Naive thymus-derived CD4-positive, alpha-beta T cell (primary cell): ENCODE measurements at places on chromosomes 3 and 15. TPM values are rescaled to one million over a fixed set of nuclear protein-coding genes. Genes with fewer than 3 reads are reported as not detected.

The PLD1 gene
- 12.9 TPM for total RNA-seq

The C2CD4A gene
- not detected for total RNA-seq

- H3K27me3 ChIP-seq: peaks cover 4% of the 10 kb centered on the region
- no peak within 1 kb of the TSS for H3K27ac ChIP-seq
- H3K4me3 ChIP-seq: no peak within 1 kb of the TSS
- no peaks in the 10 kb centered on the region for H3K4me1 ChIP-seq
- no peaks in the 10 kb centered on the region for H3K36me3 ChIP-seq
Observed at GRCh38 chr3:33277193-33277882, at the start of gene FBXL2. Gene FBXL2 (plus strand): TSS chr3:33277442. CDS start chr3:33277513, 71 bp downstream.

DNA sequence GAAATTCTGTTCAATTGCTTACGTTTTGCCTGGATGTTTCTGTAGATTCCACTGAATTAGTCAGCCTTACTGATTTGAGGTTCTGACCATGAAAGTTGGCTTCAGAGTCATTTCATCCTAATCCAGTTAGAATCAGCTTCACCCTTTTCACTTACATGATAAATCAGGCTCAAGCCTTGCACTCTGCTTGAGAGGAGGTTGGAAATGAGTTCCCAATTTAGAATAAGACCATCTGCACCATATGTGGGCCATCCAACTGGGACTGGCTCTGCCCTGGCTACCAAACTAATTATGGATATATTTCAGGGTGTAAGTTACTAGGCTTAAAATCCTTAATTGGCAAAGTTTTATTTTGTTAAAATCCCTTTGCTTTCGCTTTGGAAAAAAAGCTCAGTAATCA, 255.7 kb downstream of the CHL1 start:
- no peak overlapping the region for H3K27ac ChIP-seq
- H3K4me1 ChIP-seq: no peaks in the 10 kb centered on the region
- no peaks in the 10 kb centered on the region for H3K36me3 ChIP-seq
- DNase-seq: no peak

DNA sequence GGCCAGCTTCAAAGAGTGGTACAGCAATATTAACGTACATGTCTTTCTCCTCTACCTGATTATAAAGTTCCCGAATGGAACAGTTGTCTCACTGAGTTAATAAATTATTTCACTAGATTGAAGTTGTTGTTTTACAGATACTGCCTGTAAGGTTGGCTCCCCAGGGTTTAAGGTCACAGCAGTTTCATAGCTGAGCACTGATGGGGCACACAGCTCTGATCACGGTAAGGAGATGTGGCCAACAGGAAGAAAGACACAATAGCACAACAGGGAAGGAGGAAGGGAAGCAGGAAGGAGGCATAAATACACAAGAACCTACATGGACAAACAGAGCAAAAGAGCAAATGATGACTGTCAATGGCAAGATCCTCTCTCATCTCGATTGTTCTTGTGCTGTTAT, 215.6 kb downstream of the WNT5A start:
- no peaks in the 10 kb centered on the region for H3K36me3 ChIP-seq
- no peaks in the 10 kb centered on the region for H3K27me3 ChIP-seq
- no peak overlapping the region for H3K27ac ChIP-seq
- DNase-seq: no peak
- no peaks in the 10 kb centered on the region for H3K4me1 ChIP-seq
- H3K4me3 ChIP-seq: no peak overlapping the region

The NTRK3 gene
- not detected for total RNA-seq

The RARB gene
- total RNA-seq: not detected

- no peak for DNase-seq
- H3K27me3 ChIP-seq: no peaks in the 10 kb centered on the region
- peaks cover 6% of the 10 kb centered on the region for H3K4me1 ChIP-seq
- H3K27ac ChIP-seq: no peak overlapping the region
- H3K36me3 ChIP-seq: no peaks in the 10 kb centered on the region
Observed at GRCh38 chr15:33100314-33100713, 94.2 kb downstream of the FMN1 start.

The GOLGA8T gene
- total RNA-seq: not detected

- H3K27ac ChIP-seq: no peak overlapping the region
- peak overlapping the region; percentile 28 for H3K4me3 ChIP-seq
- no peaks in the 10 kb centered on the region for H3K27me3 ChIP-seq
- peak; percentile 54 for DNase-seq
Observed at GRCh38 chr15:86653344-86654197, 573.9 kb downstream of the AGBL1 start.

DNA sequence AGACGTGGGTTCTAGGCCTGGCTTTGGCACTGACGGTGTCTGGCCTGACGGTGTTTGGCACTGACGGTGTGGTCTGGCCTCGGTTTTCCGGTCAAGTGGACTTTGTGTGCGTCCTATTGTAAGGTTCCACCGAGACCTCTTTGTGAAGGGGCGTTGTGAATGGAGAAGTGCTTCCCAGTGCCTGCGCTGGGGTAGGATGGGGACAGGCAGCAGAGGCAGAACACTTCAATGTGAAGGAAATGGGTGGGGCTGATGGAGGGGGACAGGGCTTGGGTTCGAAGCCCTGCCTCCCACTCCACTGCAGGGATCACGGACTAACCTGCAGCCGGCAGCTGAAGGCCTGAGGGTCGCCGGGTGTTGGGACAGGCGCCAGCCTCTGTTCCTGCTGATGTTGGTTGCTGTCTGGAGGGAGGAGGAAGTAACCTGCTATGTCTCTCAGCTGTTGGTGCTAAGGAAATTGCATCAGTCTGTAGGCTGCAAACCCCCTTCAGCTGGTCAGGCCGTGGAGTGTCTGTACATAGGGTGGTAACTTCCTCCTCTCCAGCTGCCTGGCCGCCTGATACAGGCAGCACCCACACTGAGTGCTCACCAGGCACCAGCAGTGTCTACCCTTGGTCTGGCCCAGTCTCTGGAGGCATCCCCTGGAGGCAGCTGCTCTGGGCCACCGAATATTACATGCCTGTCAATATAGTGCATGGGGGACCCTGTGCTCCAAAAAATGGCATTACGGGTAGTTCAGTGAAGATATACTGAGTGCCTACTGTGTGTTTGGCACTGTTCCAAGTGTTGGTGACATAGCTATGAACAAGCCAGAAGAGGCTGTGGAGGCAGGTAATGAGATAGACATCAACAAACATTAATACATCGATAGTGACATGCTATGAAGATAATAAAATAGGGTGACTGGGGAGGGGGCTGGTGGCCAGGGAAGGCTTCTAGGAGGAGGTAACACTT, 1.1 kb downstream of the TM6SF1 start:
- no peaks in the 10 kb centered on the region for H3K27me3 ChIP-seq
- H3K36me3 ChIP-seq: no peaks in the 10 kb centered on the region
- no peaks in the 10 kb centered on the region for H3K4me1 ChIP-seq
- H3K27ac ChIP-seq: no peak overlapping the region
- peak overlapping the region; percentile 22 for H3K4me3 ChIP-seq

DNA sequence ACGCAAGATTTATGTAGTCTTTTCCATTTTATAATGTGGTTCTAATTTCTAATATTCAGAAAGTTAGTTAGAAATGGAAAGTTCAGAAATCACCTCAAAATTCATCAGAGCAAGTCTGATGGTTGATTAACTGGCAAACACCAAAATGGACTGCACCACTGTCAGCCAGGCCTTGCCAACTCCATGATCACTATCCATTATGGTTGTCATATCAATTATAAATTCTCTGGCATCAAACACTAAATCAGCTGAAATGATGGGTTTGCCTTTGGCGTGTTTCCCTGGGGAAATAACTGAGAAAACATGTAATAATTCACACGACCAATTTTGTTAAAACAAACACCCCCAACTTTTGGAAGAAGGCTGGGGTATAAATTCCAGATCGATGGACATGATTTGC, 219.4 kb downstream of the CDIN1 start:
- H3K27me3 ChIP-seq: no peaks in the 10 kb centered on the region
- H3K27ac ChIP-seq: no peak overlapping the region
- no peaks in the 10 kb centered on the region for H3K36me3 ChIP-seq
- no peak for DNase-seq
- H3K4me3 ChIP-seq: no peak overlapping the region

GRCh38 chr3:81936817-81937216, 175.4 kb upstream of the GBE1 start:
- H3K4me3 ChIP-seq: no peak overlapping the region
- H3K27me3 ChIP-seq: no peaks in the 10 kb centered on the region
- H3K36me3 ChIP-seq: no peaks in the 10 kb centered on the region
- no peak for DNase-seq

- no peaks in the 10 kb centered on the region for H3K36me3 ChIP-seq
- H3K4me3 ChIP-seq: peak overlapping the region; percentile 22
- no peaks in the 10 kb centered on the region for H3K27me3 ChIP-seq
Observed at GRCh38 chr3:108602249-108602934, 12.9 kb downstream of the DZIP3 start.

DNA sequence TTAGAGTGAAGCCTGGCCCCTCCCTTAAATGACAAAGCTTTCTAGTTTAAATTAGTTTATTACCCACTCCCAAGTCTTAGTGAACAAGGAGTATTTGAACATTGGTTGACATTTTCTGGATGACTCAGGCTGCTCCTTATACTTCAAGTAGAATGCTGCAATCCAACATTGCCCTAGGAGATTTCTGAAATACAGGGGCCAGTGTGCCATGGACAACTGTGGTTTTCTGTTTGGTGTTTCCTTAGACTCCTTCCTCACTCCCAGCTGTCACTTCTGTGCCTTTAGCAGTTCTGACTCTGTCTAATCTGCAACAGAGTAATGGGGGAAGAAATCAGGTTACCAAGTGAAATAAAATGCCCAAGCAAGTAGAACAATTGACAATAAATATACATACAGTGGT, 116.1 kb upstream of the P2RY1 start:
- H3K27ac ChIP-seq: no peak overlapping the region
- H3K36me3 ChIP-seq: no peaks in the 10 kb centered on the region
- H3K27me3 ChIP-seq: no peaks in the 10 kb centered on the region
- no peak for DNase-seq

- H3K4me3 ChIP-seq: no peak overlapping the region
- no peak for DNase-seq
- no peaks in the 10 kb centered on the region for H3K4me1 ChIP-seq
- no peaks in the 10 kb centered on the region for H3K36me3 ChIP-seq
- H3K27me3 ChIP-seq: no peaks in the 10 kb centered on the region
Observed at GRCh38 chr3:96027718-96028117, 786.7 kb upstream of the EPHA6 start.

DNA sequence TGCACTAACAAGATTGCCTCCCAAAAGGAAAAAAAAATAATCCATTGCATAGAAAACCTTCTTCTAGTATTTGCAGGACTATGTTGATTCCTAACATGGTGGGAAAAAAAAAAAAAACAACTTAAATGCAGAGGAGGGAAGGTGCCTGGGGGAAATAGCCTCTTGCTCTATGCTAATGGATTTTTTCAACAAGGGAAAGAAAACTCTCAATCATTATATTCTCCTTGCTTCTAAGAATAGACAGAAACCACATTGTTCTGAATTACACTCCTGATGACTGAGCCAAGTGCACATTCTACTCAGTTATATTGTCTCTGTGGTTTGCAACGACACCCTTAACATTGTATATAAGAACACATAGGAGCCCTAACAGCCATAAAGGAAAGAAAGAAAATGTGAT, 760.2 kb downstream of the NAALADL2 start:
- no peak overlapping the region for H3K4me3 ChIP-seq
- no peaks in the 10 kb centered on the region for H3K4me1 ChIP-seq

The SLC27A2 gene
- 0.54 TPM for total RNA-seq

DNA sequence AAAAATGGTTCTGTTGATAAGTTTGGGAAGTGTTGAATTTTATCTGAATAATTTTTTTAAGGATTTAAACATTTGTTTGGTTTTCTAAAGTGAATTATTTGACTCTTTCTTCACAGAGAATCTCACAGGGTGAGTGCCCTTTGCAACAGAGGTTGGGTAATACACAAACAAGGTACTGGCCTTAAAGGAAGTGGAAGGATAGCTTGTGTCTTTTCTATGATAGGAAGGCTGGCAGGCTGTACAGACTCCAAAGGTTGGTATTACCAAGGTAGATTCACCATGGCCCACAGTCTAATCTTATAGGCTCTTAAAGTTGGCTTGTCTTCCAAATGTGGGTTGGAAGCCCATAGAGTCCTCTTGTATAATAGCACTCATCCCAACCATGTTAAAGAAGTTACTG, 311.5 kb downstream of the SV2B start:
- DNase-seq: no peak
- H3K27me3 ChIP-seq: no peaks in the 10 kb centered on the region
- H3K36me3 ChIP-seq: no peaks in the 10 kb centered on the region
- H3K4me3 ChIP-seq: no peak overlapping the region

DNA sequence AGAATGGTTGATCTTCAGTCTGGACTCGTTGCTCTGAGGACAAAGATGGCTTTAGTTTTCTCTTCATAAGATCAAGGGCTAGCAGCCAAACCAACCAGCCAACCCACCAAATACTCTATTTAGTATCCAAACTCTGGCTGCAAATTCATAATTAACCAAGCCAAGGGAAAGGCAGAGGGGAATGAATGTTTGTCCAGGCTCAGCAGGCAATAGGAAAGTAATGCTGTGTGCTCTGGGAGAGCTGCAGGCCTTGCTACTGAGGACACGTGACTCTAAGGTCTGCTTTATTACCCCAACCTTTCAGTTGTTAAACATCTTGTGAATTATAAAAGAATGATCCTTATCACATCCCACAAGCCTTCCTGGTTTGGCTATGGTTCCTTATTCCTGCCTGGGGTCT, 52.3 kb upstream of the GALNT15 start:
- DNase-seq: no peak
- no peaks in the 10 kb centered on the region for H3K36me3 ChIP-seq
- no peak overlapping the region for H3K4me3 ChIP-seq
- H3K27me3 ChIP-seq: no peaks in the 10 kb centered on the region

GRCh38 chr3:52721002-52721729, 15.3 kb downstream of the SPCS1 start:
- H3K27ac ChIP-seq: peak overlapping the region; percentile 69
- H3K27me3 ChIP-seq: no peaks in the 10 kb centered on the region
- no peaks in the 10 kb centered on the region for H3K36me3 ChIP-seq
- H3K4me3 ChIP-seq: no peak overlapping the region

The NLGN1 gene
- not detected for total RNA-seq

GRCh38 chr3:194278186-194278845, 72.8 kb downstream of the CPN2 start:
- no peaks in the 10 kb centered on the region for H3K4me1 ChIP-seq
- no peaks in the 10 kb centered on the region for H3K27me3 ChIP-seq
- H3K36me3 ChIP-seq: no peaks in the 10 kb centered on the region
- DNase-seq: no peak

DNA sequence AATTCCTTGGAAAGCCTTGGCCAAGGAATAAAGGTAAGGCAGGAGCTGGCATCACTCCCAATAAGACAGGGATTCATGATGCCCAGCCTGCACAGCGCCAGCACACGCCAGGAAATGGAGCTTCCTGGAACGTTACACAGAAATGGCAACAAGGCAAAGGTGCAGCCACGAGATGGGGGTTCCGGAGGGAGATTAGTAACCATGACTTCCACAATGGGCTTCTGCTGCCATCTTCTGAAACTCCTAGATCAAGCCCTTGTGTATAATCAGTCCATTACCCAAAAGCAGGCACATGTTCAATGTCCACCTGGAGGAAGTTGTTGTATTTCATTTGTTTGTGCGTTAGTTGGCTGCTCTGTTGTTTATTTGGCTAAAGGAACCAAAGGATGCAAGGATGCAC, 131.2 kb upstream of the TRIM42 start:
- no peaks in the 10 kb centered on the region for H3K4me1 ChIP-seq
- H3K27ac ChIP-seq: no peak overlapping the region
- H3K27me3 ChIP-seq: no peaks in the 10 kb centered on the region
- no peak overlapping the region for H3K4me3 ChIP-seq
- no peak for DNase-seq
- H3K36me3 ChIP-seq: no peaks in the 10 kb centered on the region

The GALNT15 gene
- not detected for total RNA-seq

The COLQ gene
- 3.7 TPM for total RNA-seq

The DNASE1L3 gene
- not detected in 2 replicates for total RNA-seq

- H3K36me3 ChIP-seq: no peaks in the 10 kb centered on the region
- no peaks in the 10 kb centered on the region for H3K4me1 ChIP-seq
- no peak overlapping the region for H3K4me3 ChIP-seq
- no peak overlapping the region for H3K27ac ChIP-seq
Observed at GRCh38 chr3:194082743-194083636, 53.0 kb upstream of the HES1 start.
